Activated CD4-positive, CD25-positive, alpha-beta regulatory T cell (primary cell): ENCODE measurements at places on chromosomes 13 and 19.

DNA sequence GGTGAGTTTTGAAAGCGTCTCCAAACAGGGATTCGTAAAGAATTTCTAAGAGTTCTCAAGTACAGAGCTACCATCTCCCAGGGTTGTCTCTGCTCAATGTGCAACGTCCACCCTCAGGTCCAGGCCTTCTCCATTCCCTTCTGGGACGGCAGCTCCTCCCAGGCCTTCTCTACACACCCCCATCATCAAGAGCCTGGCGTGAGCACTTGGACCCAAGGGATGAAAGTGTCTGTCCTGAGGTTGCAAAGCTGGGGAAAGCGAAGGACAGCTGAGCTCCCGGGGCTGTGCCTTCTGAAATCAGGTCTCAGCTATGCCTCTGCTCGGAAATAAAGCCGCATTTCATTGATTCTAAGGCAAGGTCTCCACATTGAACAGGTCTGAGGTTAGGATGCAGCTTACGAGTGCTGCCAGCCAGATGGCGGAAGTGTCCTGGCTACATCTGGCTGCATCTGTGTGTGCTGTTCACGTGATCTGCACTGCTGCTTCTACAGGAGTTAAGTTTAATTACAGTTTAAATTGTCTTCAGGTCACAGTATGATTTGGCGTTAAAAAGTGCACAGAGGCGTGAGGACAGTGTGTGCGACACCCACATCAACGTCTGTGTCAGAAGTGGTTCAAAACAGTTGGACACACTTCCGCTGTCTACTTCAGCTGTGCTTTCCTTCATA is 27.0 kb upstream of the MIER2 start:
- DNase-seq: no peak

DNA sequence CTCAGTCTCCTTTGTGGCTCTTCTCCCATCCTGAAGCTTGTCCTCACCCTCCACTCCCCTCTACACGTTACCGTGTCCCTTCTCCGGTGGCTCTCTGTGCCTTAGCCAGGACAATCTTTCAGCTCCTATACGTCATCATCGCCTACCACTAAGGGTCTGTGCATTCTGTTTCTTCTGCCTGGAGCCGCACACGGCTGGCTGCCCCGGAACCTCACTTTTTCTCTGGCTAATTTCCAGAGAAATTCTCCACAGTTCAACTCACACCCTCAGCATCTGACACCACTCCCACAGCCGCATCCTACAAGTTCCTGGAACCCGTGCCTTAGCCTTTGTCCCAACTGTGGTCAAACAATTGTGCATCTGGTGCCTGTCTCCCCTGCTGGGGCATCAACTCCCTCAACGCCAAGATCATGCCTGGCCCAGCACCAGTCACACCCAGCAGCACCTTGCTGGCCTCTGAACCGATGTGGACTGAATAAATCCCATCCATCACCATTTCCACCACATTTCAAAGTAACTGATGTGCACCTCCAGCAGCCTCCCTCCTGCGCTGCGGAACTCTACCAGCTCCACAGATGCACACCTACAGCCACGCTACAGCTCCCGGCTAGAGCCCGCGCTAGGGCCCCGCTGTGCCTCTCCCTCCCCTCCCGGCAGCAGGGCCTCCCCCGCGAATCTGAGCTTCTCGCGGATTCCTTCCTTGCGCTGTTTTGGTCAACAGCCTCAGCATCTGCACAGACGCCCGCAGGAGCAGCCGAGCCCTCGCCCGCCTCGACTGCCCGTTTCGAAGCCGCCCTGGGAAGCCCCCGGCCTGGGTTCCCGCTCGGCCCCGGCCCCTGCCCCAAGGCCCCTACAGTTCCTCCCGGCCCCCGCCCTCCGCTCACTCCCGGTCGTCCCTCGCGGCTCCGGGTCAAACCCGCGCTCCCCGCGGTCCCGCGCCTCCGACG is 689 bp downstream of the DCUN1D2 start:
- no peak for DNase-seq

GRCh38 chr13:30354493-30355383 is 47.4 kb upstream of the KATNAL1 start:
- no peak for DNase-seq

DNA sequence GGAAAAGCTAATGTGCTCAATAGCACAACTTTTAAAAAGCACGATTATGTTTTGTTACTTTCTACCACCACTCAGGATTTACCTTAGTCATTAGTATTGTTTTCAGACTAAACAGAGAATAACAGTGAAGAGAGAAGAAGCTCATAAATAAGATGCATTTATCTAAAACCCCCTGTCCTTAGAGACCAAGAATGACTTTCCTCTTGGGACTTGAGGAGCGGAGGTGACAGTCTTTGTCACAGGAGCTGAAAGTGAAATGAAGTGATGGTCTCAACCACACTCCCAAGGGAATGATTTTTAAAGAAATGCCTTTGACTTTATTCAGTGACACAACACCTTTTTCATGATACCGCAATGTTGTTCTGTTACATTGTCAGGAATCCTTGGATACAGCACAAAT is 190.6 kb upstream of the NBEA start:
- no peak for DNase-seq

- DNase-seq: no peak
These were observed 4.3 kb downstream of the OR7A5 start for GRCh38 chr19:14830702-14831101.

- no peak for DNase-seq
These were observed 788 bp upstream of the DLEU7 start for GRCh38 chr13:50844084-50844875.

DNA sequence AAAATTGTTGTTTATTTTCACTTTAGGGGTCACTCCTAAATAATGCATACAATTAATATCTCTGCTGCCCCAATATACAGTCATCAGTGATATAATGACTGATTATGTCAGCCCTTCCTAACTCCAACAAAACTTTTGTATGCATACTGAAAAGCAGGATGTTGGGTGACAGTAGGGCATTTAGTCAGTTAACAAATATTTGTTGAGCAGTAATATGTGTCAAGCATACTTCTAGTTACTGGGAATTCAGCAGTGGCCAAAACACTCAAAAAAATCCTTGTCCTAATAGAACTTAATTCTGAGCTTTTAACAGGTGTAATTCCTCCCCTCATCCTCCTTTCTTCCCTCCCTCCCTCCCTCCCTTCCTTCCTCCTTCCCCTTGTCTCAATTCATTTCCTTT is 560.7 kb upstream of the KLHL1 start:
- no peak for DNase-seq

GRCh38 chr13:67519356-67519755 is 289.2 kb upstream of the PCDH9 start:
- DNase-seq: no peak

DNA sequence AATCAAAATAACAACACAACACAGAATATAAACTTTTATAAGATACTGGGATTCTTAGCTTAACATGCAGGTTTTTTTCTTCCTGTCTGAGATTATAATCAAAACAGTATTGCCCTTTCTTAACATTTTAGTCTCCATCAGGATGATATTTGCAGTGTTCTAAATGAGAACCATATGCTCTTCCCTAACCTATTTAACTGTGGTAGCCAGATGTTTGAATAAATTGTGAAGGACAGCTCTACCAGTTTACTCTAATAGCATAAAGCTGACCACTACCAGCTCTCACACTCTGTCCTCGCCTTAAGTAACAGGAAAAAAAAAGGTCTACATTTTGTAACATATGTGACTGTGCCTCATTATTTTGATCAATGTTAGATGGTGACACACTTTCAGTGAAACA is 618.7 kb upstream of the SGCG start:
- DNase-seq: no peak

DNA sequence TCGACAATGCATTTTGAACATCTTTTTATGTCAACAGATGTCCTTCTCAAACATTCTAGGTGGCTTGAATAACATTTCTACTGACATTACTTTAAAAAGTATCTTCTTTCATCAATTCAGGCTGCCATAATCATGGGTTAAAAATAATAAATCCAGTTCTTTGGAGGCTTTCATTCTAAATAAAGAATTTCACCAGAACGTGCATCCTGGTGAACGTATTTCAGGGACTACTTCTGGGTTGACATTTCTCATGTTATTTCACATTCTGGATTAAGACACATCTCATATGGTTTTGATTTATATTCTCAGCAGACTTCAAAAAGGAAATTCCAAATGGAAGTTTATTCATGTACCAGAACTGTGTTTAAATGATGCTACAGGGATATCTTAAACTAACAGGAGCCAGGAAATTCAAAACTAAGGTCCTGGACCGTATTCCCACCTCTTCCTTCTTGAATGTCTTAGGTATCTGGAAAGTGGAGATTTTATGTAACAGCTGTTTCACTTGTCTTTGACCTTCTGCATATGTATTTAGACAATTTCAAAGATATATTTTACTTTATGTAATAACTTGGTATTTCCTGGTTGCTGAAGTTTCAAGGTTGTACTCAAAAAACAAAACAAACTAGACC is 107.2 kb downstream of the STARD13 start:
- no peak for DNase-seq

DNA sequence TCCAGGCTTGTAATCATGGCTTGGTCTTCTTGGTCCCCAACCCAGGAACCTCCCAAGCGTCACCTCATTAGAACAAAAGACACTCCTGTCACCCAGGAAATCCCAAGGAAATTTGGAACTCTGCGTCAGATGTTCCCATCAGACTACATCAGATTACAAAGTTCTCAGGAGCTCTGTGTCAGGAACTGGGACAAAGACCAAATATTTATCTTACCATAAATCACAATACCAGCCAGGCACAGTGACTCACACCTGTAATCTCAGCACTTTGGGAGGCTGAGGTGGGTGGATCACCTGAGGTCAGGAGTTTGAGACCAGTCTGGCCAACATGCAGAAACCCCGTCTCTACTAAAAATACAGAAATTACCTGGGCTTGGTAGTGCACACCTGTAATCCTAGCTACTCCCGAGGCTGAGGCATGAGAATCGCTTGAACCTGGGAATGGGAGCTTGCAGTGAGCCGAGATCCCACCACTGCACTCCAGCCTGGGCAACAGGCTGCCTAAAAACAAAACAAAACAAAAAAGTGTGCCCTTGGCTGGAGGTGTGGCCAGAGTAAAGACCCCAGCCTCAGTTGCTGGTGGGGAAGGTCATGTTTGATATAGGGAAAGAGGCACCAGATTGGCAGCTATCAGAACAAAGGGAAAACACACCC is 16.7 kb upstream of the CCDC124 start:
- DNase-seq: no peak

DNA sequence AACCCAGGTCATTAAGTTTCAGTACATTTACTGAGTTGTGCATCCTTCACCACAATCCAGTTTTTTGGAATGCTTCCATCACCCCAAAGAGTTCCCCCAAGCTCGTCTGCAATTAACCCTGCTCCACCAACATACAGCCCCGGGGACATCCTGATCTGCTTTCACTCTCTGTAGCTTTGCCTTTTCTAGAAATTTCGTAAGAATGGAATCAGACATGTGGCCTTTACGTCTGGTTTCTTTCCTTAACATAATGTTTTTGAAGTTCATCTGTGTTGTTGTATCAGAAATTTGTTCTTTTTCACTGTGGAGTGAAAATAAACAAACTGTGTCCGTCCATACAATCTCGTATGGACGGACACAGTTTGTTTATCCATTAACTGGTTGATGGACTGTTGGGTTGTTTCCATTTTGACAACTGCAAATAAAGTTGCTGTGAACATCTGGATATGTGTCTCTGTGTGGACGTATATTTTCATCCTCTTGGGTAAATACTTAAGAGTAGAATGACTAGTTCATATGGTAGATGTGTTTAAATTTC is 2.9 kb downstream of the KLHL26 start:
- no peak for DNase-seq

- no peak for DNase-seq
These were observed 91.9 kb upstream of the TEX29 start for GRCh38 chr13:111228262-111229144.

GRCh38 chr13:28455580-28456194 is 39.2 kb downstream of the FLT1 start:
- DNase-seq: no peak

- no peak for DNase-seq
These were observed 10.2 kb upstream of the OR10H5 start for GRCh38 chr19:15776991-15777970.

- no peak for DNase-seq
These were observed 21.3 kb upstream of the F7 start for GRCh38 chr13:113084094-113084942.
